ENCODE measurements at places on chromosomes 2 and 18.

- no peak for DNase-seq
These were observed 465.9 kb downstream of the EPHA4 start for GRCh38 chr2:221106241-221106640.

DNA sequence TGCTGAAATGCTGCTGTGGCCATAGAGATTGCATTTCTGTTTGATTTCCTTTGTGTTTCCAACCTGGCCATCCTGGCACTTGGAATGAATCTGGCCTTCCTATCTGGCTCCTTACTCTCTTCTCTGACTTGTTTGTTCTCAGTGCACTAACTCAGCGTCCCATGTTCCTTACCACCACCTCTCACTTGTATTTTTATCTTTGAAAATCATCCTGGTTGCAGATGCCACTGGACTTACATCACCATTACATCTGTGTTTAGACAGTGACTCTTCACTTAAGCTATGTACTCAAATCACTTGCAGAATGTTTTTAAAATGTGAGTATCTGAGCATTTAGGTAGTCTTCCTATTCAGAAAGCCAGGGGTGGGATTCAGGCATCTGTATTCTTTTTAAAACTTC is 239.5 kb downstream of the WDR7 start:
- no peak for DNase-seq

- no peak for DNase-seq
These were observed 69.8 kb upstream of the DTNA start for GRCh38 chr18:34640276-34640675.

GRCh38 chr2:130353291-130354138 is 2.3 kb upstream of the PTPN18 start:
- peak; percentile 37 for DNase-seq
